ENCODE measurements at places on chromosomes 11 and 22.

- DNase-seq: no peak
- H3K36me3 ChIP-seq: no peaks in the 10 kb centered on the region
- no peak overlapping the region for H3K4me3 ChIP-seq
- H3K27me3 ChIP-seq: peaks cover 26% of the 10 kb centered on the region
- H3K4me1 ChIP-seq: no peaks in the 10 kb centered on the region
Observed at GRCh38 chr11:25961539-25961938, 370.4 kb upstream of the ANO3 start.

- no peak overlapping the region for H3K4me3 ChIP-seq
- no peak for DNase-seq
- no peaks in the 10 kb centered on the region for H3K27me3 ChIP-seq
- H3K27ac ChIP-seq: no peak overlapping the region
- H3K4me1 ChIP-seq: peaks cover 11% of the 10 kb centered on the region
Observed at GRCh38 chr11:106384429-106384828, 307.0 kb downstream of the AASDHPPT start.

- no peak for DNase-seq
- H3K4me1 ChIP-seq: peaks cover 11% of the 10 kb centered on the region
- no peaks in the 10 kb centered on the region for H3K27me3 ChIP-seq
- H3K4me3 ChIP-seq: no peak overlapping the region
- no peak overlapping the region for H3K27ac ChIP-seq
Observed at GRCh38 chr11:110475671-110476070, 45.9 kb downstream of the FDX1 start.

DNA sequence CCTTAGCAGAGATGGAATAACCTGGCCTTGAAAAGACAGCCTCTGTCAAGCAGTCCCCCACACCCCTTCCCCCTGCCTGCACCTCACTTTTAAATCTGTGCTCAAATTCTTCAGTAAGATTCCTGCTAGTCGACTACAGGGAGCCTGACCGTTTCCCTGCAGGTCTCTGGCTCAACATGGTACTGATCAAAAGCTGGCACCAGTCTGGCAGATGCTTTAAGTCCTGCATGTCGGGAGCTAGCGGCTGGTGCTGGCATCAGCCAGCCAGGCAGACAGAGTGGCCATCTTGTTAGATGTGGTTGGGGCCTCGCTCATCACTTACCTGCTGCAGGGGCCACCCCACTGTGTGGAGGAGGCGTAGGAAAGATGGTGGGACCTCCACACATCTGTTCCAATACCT, 204.4 kb upstream of the SORL1-AS1 start:
- no peak overlapping the region for H3K27ac ChIP-seq
- H3K27me3 ChIP-seq: no peaks in the 10 kb centered on the region
- no peaks in the 10 kb centered on the region for H3K36me3 ChIP-seq
- H3K4me3 ChIP-seq: no peak overlapping the region
- no peak for DNase-seq

DNA sequence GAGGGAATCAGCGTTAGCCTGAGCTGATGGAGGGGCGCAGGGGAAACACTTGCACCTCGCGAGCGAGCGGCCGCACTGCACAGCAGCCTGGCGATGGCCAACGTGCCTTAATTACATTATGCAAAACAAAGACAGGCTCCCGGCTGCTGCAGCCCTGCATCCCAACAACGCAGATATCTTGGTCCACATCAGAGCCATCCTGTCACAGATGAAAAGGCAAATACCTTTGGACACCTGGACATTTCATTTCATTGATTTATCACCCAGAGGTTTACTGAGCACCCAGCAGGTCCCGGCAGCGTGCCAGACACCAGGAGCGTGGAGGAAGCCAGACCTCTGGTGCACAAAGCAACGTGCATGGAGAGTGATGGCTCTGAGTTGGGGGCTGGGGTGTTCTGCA, 843.0 kb downstream of the TBC1D22A start:
- peaks cover 16% of the 10 kb centered on the region for H3K27me3 ChIP-seq
- no peaks in the 10 kb centered on the region for H3K4me1 ChIP-seq
- H3K36me3 ChIP-seq: peaks cover 7% of the 10 kb centered on the region
- H3K27ac ChIP-seq: no peak overlapping the region

All from MCF 10A (cell line).